ENCODE measurements at places on chromosomes 5 and 9.

DNA sequence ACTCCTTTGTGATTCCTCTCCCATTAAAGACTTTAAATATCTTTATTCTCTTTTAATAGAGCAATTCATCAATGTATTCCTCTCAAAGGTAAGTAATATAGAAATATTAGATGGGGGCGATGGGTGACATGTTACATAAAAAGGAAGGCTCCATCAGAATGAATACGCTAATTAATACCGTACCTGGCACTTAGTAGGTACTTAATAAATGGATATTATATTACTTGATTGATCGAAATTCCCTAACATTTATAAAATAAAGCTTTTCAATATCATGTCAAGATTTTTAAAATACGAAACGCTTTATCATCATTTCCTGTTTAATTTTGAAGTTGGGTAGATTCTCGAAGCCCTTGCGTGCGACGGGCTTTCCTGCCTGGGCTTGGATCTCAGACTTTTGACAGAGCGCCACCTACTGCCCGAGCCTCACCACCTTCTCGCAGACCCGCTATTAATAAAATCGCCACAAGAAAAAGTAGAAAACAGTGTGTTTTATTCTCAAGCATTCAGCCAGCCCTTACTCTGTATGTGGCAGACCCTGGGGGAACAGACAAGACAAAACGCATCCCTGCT, 99.4 kb downstream of the C5orf15 start:
- DNase-seq, result peak; percentile 89

DNA sequence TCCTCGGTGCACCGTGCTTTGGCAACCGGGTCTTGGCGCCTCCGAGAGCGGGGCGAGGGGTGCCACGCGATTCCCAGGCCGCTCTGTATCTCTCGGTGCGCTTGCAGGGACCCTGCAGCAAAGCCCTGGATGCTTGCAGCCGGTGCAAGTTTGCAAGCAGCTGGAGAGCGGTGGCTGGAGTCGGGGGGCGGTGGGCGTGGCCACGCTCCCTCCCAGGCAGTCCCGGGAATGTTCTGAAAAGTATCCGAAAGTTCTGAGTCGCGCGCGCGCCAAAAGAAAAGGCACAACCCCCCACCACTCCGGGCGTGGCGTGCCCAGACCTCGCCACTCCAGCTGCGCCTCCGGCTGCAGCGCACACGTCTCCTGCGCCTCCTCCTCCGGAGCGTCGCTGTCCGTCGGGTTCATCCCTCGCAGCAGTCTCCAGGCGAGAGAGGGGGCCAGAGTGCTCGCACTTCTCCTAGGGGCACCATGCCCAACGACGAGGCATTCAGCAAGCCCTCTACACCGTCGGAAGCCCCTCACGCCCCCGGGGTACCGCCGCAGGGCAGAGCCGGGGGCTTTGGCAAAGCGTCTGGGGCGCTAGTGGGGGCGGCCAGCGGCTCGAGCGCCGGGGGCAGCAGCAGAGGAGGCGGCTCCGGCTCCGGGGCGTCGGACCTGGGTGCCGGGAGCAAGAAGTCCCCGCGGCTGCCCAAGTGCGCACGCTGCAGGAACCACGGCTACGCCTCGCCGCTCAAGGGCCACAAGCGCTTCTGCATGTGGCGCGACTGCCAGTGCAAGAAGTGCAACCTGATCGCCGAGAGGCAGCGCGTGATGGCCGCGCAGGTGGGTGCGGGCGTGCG, at the start of gene DMRT1:
Gene DMRT1, plus strand, starts transcription at position 327 of the 839 bp plus-strand sequence. Its CDS starts 142 bp downstream, at position 469.
- DNase-seq, result no peak

GRCh38 chr9:78320030-78320693, 23.2 kb downstream of the PSAT1 start:
- DNase-seq, result no peak

- DNase-seq, result no peak
Measured at GRCh38 chr9:95204710-95205109, 112.8 kb downstream of the FANCC start.

DNA sequence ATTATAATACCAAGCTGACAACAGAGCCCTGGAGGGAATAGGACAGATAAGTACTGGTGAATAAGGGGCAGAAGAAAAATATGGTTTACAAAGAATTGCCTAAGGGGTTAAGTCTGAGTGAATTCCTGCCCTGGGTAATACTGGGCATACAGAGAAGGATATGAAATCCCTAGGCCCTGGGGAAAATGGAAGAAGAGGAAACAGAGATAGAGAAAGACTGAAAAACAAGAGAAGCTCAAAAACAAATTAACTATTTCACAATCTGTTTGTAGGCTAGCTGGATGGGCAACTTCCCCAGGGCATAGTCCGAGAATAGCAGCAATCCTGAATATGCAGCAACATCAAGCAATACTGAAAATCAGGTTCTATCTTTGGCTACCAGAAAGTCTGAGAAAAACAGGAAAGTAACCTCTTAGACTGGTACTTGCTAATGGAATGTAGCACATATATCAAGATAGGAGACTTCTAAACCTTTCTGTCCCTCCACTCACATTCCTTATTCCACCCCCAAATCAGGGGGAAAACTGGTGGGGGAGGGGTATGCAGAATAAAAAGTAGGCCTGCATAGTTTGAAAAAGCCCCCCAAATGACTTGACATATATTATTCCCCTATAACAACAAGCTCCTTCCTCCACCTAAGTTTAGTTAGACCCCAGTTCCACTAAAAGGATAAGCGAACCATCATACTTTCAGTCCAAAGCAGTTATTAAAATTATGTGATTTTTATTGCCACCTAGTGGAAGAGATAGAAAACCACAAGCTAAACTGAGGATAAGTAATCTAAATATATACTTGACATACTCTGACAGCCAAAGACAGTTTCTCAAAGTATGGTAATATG, 20.6 kb downstream of the SLC38A9 start:
- no peak for DNase-seq

- DNase-seq, result no peak
Measured at GRCh38 chr5:77391240-77391765, 100.8 kb downstream of the WDR41 start.

- DNase-seq, result no peak
Measured at GRCh38 chr9:74284581-74285450, 212.3 kb upstream of the RORB start.

GRCh38 chr5:114174131-114174530, 187.7 kb upstream of the KCNN2 start:
- DNase-seq, result no peak

DNA sequence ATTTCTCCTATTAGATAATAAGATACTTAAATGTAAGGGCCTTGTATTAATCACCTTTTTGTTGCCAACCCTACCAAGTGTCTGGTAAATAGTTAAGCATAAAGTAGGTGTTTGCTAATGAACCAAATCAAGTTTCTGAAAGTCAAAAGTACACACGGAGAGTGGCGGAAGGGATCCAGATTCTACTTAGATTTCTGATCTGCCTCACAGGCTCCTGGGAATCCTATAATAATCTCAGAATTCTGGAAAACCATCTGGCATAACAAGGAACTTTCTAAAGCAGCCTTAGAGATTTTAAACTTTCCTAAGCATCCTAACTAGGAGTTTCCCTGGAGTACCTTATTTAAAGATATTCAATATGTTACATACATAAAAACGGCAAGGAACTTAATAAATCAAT, 363.2 kb upstream of the SMC2 start:
- DNase-seq, result no peak

DNA sequence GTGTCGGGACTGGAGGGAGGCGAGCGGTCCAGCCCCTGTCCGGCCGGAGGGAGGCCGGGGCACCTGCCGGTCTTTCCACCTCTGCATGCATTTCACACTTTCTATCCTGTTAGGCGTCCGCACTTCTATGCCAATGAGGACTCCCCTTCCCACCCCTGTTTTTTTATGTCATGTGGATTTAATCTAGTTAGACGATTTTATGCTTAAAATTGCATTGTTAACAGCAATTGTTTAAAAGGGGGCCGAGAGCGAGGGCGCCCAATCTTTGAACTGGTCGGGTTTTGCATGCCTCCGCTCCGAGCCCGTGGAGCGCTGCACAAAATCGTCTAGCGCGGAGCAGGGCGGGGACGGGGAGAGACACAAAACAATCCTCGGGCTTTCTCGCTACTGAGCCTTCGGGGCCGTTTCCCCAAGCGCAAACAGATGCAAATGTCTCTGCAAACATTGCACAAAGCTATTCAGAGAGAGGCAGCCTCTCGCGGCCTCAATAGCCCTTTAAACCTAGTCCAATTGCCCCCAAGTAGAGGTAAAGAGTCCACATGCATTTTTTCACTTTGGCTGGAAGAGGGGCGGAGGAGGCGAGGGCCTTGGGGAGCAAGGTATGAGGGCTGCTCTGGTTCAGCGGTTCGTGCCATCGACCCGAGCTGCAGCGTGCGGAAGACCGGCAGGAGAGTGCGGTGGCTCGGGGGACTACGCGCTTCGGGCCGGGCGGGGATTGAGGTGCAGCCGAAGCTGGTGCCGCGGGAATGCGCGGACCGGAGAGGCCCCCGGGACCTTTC, 37.5 kb upstream of the TIFAB start:
- no peak for DNase-seq

DNA sequence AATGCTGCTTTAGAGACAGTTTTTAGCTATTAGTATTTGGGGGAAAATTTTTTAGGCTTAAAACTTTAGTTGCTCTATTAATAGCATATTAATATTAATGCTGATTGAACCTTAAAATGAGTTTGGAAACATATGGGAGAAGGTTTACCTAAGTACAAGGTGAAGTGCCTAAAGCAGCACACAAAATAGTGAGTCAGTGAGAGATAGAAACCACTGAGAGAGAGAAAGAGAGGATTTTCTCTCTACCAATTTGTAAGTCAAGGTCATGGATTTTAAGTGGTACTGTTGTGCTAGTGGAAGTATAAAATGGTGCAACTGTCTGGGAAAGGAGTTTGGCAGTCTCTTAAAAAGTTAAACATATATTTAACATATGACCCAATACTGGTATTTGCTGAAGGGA, 64.9 kb downstream of the MARCHF3 start:
- no peak for DNase-seq

DNA sequence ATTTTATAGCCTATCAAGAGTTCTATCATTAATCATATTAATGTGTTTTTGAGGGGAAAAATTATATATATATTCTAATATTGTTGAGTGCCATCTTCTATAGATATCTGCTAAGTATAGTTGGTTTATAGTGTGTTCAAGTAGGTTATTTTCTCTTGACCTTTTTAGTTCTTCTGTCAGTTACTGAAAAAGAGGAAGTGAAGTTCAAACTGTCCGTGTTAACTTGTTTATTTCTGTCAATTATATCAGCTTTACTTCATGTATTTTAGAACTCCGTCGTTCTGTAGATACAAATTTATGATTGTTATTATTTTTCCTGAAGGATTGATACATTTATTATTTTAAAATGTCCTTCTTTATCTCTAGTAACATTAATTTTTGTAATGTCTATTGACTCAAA, 1209.1 kb downstream of the CDH12 start:
- DNase-seq, result no peak

GRCh38 chr5:96624596-96624995, 37.6 kb upstream of the CAST start:
- no peak for DNase-seq

All from osteocyte (in vitro differentiated cells).